ENCODE measurements at places on chromosomes 16 and 17.

DNA sequence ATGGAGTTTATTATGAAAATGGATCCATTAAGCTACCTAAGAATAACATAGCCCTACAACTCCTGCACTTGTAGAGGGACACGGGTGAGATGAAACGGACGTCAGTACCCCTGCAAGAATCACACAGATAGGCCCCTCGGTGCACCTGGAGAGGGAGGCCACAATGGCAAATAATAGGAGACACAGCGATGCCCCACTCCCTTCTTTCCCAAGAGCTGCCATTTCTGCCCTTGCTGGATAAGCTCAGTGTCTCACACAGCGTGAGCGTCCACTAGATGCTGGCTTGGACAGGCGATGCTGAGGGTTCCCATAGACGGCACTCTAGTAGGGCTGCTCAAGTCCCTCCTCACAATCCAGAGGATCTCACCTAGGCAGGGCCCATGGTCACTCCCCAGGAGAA, 67.8 kb downstream of the ADCY9 start:
- no peak for DNase-seq

GRCh38 chr17:71188811-71189492, 931.9 kb upstream of the SOX9 start:
- peak; percentile 49 for DNase-seq

GRCh38 chr17:65918500-65918899, 273.4 kb downstream of the CEP112 start:
- no peak for DNase-seq

DNA sequence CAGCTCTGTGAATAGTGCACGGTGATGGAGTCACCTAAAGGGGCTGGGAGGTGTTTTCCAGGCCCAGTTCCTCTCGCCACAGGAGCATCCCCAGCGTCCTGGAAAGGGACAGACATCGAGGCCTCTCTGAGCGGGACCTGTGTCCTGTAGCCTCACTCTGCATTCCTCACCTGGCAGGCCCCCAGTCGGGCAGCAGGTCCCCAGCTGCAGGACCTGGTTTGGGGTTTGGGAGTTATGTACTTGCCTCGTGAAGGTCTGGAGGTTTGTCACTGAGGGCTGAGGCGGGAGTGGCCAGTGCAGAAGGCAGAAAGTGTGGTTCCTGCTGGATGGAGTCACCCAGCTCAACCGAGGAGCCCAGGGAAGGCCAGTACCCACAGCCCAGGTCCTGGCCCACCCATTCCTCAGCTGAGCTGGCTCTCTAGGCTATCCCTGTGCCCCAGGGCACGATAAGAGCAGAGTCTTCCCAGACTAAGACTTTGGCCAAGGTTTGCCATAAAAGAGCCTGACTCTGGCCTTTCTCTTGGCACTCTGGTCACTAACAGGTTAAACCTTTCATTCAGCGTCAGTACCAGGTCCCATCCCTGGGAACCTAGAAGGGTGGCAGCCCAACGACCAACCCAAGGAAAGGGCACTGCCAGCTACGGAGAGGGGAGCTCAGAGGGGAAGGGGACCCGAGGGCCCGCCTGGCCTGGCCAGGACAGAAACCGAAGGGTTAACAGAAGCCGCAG, 24.4 kb downstream of the TBX4 start:
- DNase-seq = no peak

DNA sequence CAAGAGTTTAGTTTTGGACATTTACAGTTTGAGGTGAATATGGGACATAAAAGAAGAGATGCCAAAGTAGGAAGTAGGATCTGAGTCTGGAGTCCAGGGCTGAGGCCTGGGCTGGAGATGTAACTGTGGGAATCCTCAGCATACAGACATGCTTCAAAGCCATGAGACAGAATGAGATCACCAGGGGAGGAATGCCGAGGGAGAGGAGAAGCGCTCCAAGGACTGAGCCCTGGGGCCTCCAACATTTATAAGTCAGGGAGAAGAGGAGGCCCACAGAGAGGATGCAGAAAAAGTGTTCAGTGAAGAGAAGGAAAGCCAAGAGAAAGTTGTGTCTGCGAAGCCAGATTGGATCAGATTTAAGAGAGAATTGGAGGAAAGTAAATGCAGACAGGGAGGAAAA, 277.5 kb upstream of the MYOCD start:
- DNase-seq = no peak

GRCh38 chr16:66650707-66651473, 45.7 kb downstream of the CMTM4 start:
- DNase-seq = peak; percentile 79
